Urinary bladder (tissue), 4 donors: ENCODE measurements at places on chromosomes 12 and 14. TPM values are rescaled to one million over a fixed set of nuclear protein-coding genes. Genes with fewer than 3 reads are reported as not detected.

Gene KRT75
- not detected for total RNA-seq

DNA sequence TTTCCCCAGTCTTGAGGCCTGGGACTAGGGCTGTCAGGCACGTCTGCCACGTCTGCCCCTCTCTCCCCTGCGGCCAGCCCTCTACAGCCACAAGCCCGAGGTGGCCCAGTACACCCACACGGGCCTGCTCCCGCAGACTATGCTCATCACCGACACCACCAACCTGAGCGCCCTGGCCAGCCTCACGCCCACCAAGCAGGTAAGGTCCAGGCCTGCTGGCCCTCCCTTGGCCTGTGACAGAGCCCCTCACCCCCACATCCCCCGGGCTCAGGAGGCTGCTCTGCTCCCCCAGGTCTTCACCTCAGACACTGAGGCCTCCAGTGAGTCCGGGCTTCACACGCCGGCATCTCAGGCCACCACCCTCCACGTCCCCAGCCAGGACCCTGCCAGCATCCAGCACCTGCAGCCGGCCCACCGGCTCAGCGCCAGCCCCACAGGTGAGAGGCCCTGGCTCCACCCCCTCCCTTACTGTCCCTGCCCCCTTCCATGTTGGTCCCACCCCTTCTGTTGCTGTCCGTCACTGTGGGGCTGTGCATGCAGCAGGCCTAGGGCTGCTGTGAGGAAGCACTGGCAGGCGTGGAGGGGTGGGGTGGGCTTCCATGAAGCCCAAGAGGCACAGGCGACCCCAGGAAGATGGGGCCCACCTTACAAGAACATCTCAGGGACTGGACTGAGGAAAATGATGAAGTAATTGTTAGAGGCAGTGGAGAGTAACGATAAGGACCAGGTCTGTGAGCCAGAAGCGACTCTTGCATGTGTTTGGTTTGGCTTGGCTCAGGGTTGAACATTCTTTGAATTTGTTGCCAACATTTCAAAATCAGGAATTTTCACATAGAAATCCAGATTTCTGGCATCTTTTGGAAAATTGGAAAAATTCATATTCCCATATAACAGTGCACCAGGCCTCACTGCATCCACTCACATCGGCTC is 16.8 kb downstream of the C12orf43 start:
- no peak for DNase-seq

DNA sequence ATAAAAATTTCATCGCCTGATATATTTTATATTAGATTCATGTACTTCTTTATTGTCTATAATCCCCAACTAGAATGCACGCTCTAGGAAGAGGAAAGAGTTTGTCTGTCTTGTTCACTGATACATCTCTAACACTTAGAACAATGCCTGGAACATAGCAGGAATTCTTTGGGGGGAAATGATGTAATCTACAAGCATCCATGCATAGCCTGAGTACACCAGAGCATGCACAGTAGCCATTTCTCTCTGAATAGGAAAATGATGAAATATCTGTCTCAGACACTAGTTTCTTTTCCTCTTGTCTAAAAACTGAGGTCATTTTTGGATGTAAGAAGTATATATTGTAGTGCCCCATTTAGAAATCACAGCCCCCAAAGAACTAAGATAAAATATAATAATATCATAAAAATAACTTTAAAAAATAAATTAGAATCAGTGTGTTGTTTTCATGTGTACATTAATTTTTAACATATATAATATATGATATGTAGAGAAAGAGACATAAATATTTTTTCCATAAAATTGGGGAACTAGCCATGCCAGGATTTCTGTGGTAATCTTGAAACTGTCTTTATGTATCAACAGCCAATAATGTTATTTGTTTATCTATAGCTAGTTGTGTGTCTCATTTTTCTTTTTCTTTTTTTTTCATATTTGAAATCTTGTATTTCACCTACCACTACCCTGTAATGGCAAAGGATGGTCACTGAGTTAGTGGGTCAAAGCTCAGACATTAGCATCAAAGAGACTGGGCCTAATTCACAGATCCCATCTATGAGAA is 155.6 kb upstream of the TMCC3 start:
- DNase-seq, result no peak

GRCh38 chr14:61545726-61546455 is 149.4 kb upstream of the HIF1A start:
- no peak for DNase-seq

- DNase-seq, result peak; percentile 82
Measured at GRCh38 chr12:93825931-93826555, 148.9 kb downstream of the CRADD start.

- peak; percentile 47 for DNase-seq
Measured at GRCh38 chr14:86613786-86614185, 1083.8 kb downstream of the FLRT2 start.

- no peak for DNase-seq
Measured at GRCh38 chr14:74401504-74402241, 24.3 kb downstream of the SYNDIG1L start.

GRCh38 chr14:90330203-90331196 is 1.2 kb downstream of the NRDE2 start:
- DNase-seq, result no peak
